ENCODE measurements at places on chromosomes 5 and 9.

GRCh38 chr9:107870927-107871680 lies 381.5 kb upstream of the KLF4 start:
- DNase-seq: peak; percentile 40

DNA sequence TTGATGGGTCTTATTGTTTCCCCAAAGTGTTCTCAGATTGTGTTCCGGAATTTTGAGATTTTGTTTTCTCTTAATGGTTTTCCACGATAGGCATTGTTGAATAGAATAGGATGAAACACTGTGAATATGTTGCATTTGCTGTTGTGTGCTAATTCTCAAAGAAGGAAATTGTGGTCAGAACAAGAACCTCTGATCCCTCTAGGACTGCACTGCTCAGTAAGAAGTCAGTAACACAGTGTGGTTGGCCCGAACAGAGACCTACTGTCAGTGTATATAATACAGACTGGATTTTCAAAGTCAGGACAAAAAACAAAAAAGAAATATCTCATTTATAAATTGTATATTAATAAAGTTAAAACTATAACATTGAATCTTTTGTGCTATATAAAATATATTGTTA lies 494.8 kb downstream of the MAT2B start:
- no peak for DNase-seq

DNA sequence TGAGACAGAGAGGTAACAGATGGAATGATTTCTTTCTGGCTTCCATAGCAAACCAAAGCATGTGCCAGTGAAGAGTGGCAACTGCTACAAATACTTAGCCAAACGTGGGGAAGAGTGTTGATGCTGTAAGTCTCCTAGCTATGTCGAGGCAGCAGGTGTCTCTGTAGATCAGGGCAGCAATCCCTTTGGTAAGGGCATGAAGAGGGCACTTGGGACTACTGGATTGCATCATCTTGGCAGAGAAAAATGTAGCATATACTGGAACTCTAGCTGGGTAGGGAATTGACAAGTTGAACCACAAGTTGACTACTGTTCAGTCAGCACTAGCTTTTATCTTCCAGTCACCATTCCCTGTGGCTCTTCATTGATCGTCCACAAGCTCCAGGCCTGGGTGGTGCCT lies 75.8 kb downstream of the GHR start:
- DNase-seq: no peak

DNA sequence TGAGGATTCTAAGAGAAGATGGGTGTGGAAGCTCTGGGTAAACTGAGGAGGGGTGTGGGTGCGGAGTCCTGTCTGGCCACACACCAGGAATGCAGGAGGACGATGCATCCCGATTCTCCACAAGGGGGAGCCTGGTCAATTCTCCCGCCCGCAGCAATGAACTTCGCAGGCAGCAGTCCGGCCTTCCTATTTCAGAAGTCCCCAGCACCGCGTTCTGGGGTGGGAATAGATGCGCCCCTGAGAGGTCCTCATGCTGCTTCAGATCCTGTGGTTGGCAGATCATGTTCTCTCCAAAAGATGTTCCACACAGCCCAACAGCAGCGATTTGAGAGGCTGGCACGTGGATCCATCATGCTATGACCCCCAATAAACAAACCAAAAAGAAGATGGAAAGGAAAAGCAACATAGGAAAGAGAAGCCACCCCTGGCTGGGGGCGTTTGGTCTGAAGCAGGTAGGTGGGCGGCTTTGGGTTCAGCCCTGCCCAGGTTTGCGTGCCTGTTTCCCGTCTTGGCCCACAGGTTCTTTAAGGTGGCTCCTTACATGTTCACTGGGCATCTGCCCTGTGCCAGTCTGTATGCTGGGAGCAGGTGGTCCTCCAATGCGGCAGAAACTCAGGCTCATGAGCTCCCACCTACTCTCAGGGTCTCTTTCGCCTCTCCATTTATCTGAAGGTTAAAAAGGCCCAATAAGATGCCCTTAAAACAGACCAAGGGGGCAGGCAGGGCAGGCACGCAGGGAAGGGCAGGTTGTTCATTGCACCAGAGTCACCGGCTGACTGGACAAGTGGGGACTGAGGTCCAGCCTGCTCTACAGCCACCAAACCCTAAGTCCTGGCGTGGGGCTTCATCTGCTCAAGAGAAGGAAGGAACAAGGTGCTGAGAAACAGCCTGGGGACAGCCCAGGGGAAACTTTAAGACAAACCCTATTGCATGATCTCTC lies 171.6 kb downstream of the PAX5 start:
- peak; percentile 65 for DNase-seq

Measured in NCI-H69 (cell line).